ENCODE measurements at places on chromosomes 4 and X.
A peak's percentile ranks its signal among the peaks of the same experiment; 100 is the strongest.

DNA sequence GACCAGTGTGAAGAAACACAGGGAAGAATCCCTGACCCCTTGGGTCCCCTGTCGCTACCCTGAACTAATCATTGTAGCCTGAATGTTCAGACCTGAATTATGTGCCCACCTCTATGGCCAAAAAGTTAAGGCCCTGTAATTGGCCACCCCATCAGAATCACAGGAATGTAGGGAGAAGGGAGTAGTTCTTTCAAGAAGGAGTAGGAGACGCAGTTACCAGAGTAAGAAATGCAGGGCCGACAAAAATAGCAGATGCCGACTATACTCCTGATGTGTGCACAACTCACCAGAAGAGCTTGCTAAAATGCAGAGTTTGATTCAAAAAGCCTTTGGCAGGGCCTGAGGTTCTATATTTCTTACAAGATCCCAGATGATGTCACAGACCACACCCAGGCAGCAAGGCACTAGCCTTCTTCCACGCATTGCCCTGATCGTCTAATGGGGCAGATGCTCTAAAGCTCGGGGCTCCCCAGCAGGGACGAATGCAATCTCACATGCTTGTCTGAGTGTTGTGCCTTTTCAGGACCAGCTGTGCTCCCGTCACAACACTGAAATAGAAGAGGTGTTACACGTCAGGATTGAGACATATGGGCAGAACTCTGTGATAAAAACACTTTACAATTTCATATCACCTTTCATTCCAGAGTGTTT, 161.0 kb upstream of the FAM241A start:
- DNase-seq: no peak

GRCh38 chr4:124591637-124592036, 120.9 kb downstream of the ANKRD50 start:
- no peak for DNase-seq

GRCh38 chrX:123860983-123861382, 1.1 kb downstream of the XIAP start:
- no peak for DNase-seq

GRCh38 chr4:73528171-73528570, 46.6 kb downstream of the AFM start:
- DNase-seq: no peak

GRCh38 chr4:183831026-183831446, 74.1 kb upstream of the STOX2 start:
- no peak for DNase-seq

DNA sequence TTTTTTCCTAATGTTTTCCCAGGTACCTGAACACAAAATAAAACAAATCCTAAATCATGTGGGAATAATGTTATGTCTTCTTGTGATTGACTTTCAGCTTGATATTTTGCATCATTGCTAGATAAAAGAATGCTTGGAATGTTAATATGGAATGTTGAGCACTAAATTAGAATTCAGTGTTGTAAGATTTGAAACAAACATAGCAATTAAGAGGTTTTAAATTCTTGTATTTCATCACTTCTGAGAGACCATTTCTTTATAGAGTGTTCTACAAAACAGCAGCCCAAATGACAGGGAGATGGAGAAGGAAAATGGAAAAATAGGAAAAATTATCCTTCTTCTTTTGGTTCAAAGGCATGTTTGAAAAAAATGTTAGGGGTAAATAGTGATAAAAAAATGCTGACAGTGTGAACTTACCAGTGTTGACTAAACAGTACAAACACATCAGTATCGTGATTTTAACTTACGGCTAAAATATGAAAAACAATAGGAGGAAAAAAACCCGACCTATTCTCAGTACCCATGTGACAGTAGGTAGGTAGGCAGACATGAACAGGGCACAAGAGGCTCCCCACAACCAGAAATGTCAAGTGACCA, 102.6 kb upstream of the PDE5A start:
- DNase-seq: no peak

- DNase-seq: peak; percentile 13
Observed at GRCh38 chrX:71195964-71196649, 26.9 kb upstream of the GJB1 start.

GRCh38 chrX:110920991-110921390, 125.4 kb upstream of the CHRDL1 start:
- no peak for DNase-seq

DNA sequence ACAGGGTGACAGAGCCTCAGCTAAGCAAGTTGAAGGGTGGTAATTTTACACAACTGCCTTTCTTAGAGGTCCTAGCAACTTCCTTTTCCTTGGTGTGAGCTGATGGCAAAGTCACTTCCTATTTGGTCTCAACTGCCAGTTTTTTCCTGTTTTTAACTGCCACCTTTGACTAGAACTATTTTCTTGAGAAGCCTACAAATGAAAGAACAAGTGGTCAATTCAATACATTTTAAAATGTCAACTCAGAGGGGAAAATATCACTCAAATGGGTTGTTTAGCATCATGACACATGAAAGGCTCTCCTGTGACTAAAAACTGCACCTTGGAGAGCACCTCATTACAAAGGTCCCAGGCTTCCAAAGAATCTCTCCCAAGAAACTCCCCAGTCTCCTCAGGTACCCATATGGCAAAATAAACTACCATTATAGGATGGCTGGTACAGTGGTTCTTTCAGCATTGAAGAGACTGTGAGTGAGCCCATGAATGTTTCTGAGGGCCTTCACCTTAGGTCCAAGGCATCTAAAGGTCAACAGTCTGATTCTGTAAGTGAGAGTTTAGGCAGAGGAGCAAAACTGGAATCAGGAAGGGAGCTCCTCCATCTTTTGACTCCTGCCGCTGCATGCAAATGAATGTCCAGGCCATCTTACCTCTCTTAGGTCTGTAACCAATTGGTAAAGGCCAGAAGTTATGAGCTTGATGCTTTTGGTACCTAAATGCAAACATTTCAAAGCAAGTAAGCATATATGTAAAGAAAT, 5.5 kb upstream of the STK26 start:
- DNase-seq: no peak

Measured in CD4-positive, alpha-beta T cell treated with Interleukin-6 for 4 hours (primary cell).